ENCODE measurements at places on chromosomes 5 and 9.

DNA sequence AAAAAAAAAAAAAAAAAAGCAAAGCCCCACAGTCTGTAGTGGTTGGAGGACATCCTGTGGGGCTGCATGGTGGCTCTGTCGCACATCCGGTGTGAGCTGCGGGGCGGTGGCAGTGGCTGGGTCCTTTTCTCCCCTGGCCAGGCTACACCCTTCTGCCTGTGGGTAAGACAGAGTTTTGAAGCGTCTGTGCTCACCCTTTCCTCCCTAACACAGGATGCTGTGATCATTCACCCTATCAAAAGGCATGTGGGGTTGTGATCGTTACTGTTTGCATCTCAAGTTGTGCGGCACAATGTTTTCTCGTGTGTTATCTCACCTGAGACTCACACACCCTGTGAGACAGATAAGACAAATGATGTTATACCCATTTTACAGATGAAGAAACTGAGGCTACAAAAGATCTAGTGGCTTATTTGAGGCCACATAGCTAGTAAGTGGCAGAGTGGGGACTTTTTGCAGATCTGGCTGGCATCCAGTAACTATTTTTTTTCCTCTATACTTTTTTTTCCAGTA is 17.5 kb downstream of the IRF1 start:
- peak; percentile 58 for DNase-seq

- no peak for DNase-seq
Observed at GRCh38 chr5:123937230-123937629, 425.3 kb downstream of the CSNK1G3 start.

- DNase-seq: no peak
Observed at GRCh38 chr5:40217553-40217952, 462.2 kb upstream of the PTGER4 start.

GRCh38 chr9:94096819-94097577 is 12.7 kb downstream of the PTPDC1 start:
- DNase-seq: no peak

- DNase-seq: no peak
Observed at GRCh38 chr9:83440641-83441040, 97.6 kb downstream of the FRMD3 start.

- no peak for DNase-seq
Observed at GRCh38 chr9:121557581-121558447, 58.2 kb upstream of the GGTA1 start.

DNA sequence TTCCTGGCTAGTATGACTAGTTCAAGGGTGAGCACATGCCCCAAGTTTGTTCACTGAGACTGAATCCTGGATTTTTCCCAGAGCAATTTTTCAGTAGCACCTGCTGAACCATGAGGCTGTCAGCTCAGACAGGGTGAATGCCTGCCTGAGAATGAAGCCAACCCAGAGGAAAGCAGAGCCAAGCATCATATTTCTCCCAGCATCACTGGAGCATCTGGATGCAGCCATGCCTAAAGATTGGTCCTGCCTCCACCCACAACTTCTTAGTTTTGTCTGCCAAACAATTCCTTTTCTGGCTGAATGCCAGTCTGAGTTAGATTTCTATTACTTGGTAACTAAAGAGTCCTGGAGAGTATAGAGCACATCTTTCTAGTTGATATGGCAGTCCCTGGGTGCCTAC is 343.6 kb downstream of the CSNK1G3 start:
- DNase-seq: no peak

DNA sequence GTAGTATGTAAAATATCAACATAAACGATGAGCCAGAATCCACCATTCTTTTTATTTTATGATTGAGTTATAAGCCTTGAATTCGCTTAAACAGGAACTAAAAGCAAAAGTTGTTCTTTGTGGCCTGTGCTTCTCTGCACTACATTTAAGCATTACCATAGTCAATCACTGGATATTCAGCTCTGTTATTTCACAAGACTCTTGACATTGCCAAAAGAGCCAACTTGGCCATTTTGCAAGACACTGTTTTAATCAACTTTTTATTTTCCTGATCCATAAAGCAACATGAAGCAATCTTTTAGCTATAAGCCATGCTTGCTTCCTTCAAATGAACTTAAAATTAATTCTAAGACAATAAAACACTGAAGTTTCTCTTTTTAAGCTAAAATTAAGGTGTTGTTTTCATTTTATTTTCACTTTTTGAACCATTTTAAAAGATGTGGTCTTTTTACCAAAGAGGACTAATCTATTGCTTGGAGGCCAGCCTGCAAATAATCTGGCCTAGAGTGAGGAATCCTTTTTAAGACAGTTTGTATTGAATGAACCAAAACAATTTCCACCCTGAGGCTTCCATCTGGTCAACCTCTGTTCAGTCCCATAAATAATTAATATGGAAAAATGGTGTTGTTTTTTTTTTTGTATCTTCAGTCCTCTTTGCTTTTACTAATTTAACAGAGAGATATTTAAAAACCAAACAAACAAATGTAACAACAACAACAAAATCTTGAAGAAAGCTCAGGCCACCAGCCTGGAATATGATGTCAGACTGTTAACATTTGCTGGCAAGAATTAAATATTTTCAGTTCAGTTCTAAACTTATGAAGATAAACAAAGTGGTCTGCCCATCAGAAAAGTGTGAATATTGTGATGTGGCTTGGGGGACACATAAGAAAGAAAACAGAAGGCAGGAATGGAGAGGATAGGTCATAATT is 274.4 kb downstream of the MARCHF11 start:
- DNase-seq: no peak

DNA sequence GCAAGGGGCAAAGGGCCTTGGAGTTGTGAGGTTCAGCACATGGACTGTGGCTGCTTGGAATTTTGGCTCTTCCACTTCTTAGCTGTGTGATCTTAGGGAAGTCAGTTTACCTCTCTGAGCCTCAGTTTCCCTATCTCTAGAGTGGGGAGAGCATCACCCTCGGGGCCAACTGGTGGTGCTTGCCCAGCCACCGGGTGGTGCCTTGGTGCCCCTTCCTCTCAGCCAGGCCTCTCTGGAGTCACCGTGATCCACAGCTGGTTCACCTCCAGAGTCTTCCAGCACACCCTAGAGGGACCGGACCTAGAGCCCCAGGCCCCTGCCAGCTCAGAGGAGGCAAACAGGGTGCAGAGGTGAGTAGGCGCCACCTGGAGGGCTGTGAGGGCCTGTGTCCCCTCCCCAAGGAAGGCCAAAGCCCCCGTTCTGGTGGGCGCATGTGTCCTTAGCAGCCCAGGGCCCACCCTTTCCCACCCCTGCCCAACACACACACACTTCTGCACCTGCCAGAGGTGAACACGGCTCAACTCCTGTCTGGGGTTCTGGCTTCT is 7.7 kb downstream of the ADGRD2 start:
- DNase-seq: no peak

DNA sequence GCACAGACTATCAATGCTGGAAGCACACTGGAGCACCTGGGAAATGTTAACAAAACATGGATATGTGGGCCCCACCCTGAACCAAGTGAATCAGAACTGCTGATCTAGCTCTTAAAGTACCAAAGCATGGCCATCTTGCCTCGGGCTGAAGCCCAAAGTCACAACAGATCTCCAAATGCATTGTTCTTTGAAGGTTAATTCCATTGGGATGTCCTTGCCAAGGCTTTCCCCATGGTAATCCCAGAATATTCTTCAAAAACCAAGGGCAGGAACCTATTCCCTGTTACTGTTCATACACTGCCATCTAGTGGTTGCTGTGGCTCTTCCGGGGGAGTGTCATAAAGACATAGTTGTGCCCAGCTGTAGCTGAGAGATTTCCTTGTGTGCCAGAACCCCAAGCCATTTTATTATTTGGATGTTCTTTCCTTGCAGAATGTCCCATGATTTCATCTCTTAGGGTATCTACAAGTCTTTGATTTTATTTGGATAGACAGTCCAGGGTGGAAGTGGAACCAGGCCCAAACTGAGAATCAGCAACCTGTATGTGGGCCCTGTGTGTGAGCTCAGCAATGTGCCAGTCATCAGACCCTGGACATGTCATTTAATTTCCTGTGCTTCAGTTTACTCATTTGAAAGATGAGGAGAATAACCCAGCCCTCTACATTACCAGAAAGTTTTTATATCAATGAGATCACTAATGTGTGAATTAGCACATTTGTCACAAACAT is 290.0 kb downstream of the ACTL7B start:
- no peak for DNase-seq

- DNase-seq: no peak
Observed at GRCh38 chr5:123845356-123846100, 333.6 kb downstream of the CSNK1G3 start.

DNA sequence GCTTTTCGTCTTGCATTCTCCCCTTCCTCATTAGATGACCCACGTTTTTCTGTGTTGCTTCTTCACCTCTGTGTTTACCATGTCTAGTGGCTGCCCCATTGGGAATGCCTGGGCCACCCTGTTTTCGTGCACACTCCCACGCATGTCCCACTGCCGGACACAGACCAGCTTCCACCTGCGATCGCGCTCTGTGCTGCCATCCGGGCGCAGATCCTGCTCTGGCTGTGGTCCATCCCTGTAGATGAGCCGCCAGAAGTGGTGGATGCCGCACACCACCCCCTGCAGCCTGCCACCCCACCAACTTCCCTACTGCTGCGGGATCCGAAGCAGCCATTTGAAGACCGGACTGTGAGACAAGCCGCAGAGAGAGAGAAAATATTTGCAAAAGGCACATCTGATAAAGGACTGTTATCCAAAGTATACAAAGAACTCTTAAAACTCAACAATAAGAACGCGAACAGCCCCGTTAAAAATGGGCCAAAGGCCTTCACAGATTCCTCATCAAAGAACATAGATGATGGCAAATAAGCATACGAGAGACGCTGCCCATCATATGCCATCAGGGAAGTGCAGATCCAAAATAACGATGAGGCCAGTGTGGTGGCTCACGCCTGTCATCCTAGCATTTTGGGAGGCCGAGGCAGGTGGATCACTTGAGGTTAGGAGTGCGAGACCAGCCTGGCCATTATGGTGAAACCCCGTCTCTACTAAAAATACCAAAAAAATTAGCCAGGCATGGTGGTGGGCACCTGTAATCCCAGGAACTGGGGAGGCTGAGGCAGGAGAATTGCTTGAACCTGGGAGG is 163.7 kb downstream of the COL23A1 start:
- DNase-seq: no peak

GRCh38 chr9:33434317-33435105 is 12.9 kb downstream of the AQP3 start:
- no peak for DNase-seq

GRCh38 chr9:93909242-93909616 is 45.9 kb downstream of the BARX1 start:
- DNase-seq: no peak

DNA sequence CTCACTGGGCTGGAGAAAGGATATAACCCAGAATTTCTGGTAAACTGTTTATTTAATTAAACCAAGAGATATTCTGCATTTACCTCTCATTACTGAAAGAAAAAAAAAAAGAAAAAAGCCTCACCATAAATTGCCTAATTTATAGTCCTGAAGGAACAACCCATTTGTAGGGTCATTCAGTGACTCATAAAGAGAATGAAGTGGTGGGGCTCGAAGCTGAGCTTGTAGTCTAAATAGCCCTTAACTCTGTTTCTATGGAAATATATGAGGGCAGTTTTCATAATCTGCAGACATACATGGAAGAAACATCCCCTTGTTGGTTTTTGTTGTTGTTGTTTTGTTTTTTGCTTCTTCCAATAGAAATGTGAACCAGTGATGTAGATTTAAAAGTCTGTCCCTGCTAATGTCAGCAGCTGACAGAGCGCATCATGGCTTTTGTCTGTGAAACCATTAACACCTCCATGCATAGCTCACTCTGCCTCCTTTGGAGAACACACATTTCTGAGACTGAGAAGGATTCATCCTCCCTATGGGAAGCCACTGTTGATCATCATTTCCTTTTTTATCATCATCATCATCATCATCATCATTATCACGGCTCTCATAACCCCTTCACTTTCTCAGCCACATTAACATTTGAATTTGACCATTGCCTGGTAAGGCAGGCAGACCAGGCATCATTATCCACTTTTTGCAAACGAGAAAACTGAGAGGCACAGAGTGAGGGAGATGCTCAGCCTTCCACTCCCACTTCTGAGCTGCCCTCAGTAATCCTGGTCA is 67.9 kb upstream of the SAP30L start:
- no peak for DNase-seq

DNA sequence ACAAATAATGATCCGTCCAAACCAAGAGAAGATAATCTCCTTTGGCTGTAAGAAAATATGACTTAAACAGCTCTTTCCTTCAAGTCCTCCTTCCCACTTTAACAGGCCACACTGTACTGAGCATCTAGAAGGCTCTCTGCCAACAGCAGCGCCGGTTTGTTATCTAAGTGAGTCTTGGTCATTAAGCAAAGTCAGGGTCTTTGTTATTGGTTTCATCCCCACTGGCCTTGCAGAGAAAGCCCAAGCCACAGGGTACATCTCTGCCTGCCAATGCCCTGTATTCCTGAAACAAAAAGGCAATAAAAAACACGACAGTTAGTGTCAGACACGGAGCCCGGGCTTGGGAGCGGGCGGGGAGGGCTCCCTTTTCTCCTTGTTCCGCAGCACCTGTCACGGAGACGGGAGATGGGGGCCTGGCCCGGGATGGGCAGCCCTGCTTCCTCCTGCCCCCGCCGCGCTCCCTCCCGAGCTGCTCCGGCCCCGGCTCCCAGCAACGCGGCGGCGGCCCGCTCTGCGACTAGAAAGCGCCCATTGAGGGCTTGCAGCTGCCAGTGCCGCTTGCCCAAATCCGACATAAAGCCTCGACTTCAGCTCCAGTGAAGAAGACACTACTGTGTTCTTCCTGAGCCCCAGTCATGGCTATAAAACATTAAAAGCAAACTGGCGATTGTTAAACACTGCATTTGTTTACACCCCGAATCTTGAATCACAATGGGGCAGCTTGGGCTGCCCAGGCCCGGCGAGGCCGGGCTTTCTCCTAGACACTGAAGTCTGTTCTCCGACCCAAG is 28.1 kb upstream of the PIK3R1 start:
- DNase-seq: no peak

DNA sequence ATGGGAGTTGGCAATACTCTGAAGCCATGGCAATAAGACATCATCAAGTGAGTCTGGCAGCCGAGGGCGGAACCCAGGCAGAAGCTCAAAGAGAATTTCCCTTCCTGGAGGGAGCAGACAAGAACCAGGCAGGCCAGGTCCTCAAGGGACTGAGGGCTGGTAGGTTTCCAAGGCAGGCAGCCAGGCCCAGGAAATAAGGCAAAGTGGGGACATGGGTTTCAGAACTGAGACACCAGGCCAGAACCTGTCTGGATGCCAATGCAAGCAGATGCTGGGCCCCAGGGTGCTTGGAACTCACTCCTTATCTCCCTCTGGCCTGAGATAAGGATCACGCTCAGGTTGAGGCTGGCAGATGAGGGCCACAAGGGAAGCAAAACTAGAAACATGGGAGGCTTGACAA is 8.9 kb downstream of the TSSK1B start:
- no peak for DNase-seq

DNA sequence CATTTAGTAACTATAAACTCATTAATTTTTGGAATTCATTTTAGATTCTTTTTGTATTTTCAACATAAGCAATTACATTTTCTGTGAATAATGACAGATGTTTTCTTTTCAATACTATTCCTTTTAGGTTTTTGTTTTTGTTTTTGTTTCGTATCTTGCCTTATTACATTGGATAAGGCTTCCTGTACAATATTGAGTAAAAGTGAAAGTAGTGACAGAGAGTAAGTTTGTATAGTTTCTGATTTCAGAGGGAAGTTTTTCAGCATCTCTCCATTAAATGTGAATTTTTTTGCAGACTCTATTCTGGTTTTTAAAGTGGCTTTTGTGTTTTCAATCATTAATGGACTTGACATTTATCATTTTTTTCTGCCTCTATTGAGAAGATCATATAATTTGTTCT is 12.8 kb upstream of the CAMK4 start:
- no peak for DNase-seq

GRCh38 chr5:35009019-35009418 is 38.7 kb downstream of the AGXT2 start:
- no peak for DNase-seq

Data from stimulated activated CD8-positive, alpha-beta memory T cell treated with anti-CD3 and anti-CD28 coated beads, Interleukin-7, amount 100 ng/mL, for 1 hour (primary cell).